ENCODE measurements at places on chromosomes 1 and 21. TPM values are rescaled to one million over a fixed set of nuclear protein-coding genes. Genes with fewer than 3 reads are reported as not detected.

The KRTAP7-1 gene
- polyA plus RNA-seq, result not detected

The OR2M7 gene
- polyA plus RNA-seq, result not detected

The PTPN22 gene
- polyA plus RNA-seq, result 0.46 TPM

The RAB7B gene
- polyA plus RNA-seq, result 9.2 TPM

The PTGFRN gene
- 99.9 TPM for polyA plus RNA-seq

The TDRD10 gene
- polyA plus RNA-seq, result 2.3 TPM
